DMS79 (cell line): ENCODE measurements at places on chromosomes 4 and X.

DNA sequence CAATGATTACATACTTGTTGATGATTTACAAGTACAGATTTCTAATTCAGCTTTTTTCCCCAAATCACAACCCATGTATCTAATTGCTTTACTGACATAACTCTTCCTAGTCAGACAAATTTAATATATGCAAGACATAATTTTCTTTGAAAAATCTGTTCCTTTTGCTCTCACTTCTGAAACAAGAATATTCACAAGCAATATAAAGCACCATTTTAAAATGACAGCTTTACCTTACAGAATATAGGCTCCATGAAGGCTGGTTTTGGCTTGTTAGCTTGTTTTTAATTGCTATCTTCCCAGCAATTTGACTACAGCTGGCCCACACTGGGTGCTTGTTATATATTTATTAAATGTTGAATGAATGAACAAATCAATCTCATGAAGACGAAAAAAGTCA lies 24.5 kb downstream of the GPM6A start:
- DNase-seq, result no peak

DNA sequence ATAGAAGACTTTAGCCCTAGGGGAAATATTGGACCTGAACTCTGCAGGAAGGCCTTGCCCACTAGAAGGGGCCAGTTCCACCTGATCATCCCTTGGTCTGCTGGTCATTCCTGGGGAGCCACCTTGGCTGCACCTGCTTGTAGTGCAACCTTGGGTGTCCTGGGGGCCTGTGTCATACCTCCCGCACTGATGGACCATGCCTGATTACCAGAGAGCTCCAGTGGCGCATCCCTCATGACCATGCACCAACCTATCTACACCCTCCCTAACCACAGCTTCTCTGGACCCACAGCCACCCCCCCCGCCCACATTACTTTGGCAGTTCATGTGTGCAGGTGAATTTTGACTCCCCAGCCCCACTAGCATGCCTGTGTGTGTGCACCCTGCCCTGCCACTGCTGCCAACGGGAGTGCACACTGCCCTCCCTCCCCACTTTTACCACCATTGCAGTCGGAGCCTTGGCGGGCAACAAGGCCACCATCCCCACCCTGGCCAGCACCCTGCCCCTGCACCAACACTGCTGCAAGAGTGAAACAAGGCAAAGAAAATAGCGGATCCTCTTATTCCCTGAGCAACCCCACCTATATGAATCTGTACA lies 208.1 kb downstream of the FAM47B start:
- DNase-seq, result no peak

DNA sequence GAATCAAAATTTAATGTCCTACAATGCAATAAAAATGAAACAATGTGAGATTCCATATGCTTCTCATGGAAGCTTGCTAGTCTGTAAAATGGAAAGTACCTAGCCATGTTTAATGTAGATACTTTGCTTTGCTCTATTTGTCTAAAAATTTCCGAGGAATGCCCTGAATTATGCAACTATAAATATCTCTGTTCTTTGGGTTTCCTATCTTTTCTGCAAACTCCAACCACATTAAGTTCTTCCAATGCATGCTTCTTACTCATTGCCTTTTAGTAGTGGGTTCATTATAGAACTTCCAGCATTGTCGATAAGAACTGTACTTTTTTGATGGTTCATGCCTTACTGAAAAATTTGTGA lies 178.3 kb downstream of the RASL11B start:
- DNase-seq, result no peak

- no peak for DNase-seq
These were observed 221.2 kb downstream of the KLHL13 start for GRCh38 chrX:117895418-117895817.

GRCh38 chrX:19611636-19612376 lies 96.5 kb upstream of the MAP3K15 start:
- no peak for DNase-seq

DNA sequence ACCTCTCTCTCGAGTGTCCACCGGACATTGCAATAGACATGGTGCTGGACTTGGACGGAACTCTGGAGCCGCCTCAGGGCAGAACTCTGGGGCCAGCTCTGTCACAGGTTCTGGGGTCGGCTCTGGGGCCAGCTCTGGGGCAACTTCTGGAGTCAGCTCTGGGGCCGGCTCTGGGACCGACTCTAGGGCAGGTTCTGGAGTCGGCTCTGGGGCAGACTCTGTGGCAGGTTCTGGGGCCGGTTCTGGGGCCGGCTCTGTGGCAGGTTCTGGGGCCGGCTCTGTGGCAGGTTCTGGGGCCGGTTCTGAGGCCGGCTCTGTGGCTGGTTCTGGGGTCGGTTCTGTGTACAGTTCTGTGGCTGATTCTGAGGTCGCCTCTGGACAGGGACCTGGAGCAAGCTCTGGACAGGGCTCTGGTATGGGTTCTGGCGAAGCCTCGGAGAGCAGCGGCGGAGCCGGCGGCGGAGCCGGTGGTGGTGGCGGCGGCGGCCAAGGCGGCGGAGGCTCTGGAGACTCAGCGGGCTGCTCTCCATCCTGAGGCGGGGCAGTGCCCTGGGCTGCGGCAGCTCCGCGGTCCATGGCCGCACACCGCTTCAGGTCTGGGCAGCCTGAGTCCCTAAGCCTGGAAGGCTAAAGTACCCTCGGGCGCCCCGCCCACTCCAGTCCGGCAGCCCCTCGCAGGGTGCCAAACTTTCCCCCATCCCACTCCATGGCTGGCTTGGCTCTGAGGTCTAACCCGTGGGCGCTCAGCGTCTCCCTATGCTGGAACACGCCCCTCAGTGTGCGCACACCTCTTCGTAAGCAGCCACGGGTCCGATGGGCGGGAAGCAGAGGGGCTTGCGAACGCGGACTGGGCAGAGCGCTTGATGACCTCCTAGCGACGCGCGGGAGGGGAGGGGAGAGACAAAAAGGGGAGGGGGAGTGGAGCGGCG lies at the start of gene DGKK:
DGKK (minus strand) TSS at position 723 of the 929 bp plus-strand sequence; CDS start at position 576, 147 bp downstream.
- DNase-seq, result no peak

DNA sequence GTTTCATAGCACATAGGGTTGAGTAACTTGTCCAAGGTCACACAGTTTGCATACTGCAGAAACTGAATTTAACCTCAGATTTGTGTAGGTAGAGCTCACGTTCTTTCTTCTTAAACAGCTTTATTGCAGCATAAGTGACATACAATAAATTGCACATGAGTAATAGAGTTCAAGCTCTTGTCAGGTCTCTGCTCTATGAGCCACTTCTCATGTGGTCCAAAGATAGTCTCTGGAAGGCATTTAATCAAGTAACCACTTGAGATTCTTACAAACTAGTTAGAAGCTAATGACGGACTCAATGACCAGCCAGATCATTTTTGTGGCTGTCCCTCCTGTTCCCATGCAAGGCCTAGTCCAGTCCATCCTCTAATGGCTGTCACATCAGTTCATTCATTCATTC lies 68.9 kb downstream of the MAOB start:
- DNase-seq, result no peak

DNA sequence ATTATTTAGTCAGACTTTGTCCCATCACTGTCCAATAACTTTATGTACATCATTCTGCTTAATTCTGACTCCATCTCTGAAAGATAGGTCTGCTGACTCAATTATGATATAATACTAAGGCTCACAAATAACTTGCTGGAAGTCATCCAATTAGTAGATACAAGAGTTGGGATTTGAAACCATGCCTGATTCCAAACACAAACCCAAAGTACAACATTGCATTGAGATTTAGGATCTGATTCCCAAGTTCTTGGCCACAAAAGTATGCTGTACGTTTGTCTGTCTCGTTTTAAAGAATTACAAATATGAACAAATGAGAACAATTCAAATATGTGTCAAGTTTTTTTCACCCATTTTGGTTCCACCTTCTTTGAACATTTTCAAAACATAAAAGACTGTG lies 108.8 kb downstream of the AMELX start:
- no peak for DNase-seq

DNA sequence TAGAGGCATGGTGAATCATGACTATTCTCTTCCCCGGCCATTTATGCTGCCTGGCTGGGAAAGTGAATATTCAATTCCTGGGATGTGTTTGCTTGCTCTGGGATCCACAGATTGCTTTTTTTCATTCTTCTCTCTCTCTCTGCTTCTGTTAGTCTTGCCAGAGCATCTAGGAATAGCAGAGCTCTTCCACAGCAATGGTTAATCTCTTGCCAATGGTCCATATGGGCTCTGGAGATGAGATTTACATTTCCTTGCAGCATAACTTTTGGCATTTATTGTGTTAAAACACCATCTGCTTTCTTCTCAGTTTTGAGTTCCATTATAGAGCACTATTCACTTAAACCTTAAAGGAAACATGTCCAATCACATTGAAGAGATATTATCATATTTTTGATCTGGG lies 59.2 kb upstream of the GUCY1A1 start:
- DNase-seq, result no peak

DNA sequence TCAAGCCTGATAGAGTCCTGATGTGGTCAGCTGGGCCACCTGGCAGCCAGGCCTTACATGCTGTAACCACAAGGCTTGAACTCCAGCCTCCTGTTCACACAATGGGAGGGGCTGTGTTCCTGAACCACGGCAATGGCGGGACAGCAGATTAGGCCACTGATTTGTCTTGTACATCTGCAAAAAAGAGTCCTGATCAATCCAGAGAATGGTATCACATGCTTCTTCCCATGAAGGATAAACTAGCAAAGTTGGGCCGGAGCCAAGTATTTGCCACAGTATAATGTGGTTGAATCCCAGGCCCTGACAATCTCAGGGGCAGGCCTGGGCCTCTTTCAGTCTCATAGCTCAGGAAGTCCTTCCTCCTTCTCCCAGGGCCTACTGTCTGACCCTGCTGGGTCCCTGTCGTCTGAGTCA lies 2182.5 kb upstream of the AGA start:
- no peak for DNase-seq

GRCh38 chrX:41932885-41933284 lies 9.5 kb upstream of the CASK start:
- no peak for DNase-seq

- DNase-seq, result peak; percentile 6
These were observed 39.9 kb downstream of the FAM149A start for GRCh38 chr4:186144198-186144945.

GRCh38 chr4:174408841-174409552 lies 113.3 kb downstream of the HPGD start:
- DNase-seq, result no peak

- DNase-seq, result no peak
These were observed 58.4 kb downstream of the SEPSECS start for GRCh38 chr4:25101836-25102235.

DNA sequence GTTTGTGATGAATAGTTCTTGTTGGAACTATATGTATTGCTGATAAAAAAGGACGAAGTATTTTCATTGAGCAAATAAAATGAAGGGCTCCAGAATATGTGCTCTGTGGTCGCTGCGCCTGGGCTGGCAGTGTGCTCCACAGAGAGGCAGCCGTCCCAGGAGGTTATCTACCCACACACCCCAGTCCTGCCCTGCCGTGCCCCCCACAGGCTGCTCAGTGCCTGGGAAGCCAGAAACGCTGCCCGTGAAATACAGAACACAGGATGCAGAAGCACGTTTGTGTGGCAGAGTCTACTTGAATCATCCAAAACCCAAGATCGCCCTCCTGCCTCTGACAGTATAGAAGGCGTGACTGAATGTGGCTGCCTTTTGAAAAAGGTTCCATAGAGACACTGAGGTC lies 1.4 kb downstream of the CLDN22 start:
- no peak for DNase-seq

- DNase-seq, result no peak
These were observed 1391.2 kb downstream of the STIM2 start for GRCh38 chr4:28251831-28252230.

DNA sequence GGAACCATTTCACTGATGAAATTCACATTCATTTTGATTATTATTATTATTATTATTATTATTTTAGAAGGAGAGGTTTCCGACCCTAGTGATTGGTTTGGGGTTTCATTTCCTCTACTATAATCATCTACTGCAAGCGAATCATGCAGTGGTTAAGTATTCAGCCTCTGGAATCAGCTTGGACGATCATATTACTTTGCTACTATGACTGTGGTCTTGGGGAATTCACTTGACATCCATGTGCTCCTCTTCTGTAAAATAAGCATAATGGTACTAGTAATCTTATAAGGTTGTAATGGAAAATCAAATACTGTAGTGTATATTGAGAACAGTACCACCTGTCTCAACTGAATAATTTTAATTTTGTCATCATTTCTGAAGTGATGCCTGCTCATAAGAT lies 132.1 kb upstream of the SLC4A4 start:
- no peak for DNase-seq

- no peak for DNase-seq
These were observed 193.6 kb upstream of the BANK1 start for GRCh38 chr4:101596781-101597552.

GRCh38 chrX:42725196-42725595 lies 52.8 kb downstream of the PPP1R2C start:
- DNase-seq, result no peak

DNA sequence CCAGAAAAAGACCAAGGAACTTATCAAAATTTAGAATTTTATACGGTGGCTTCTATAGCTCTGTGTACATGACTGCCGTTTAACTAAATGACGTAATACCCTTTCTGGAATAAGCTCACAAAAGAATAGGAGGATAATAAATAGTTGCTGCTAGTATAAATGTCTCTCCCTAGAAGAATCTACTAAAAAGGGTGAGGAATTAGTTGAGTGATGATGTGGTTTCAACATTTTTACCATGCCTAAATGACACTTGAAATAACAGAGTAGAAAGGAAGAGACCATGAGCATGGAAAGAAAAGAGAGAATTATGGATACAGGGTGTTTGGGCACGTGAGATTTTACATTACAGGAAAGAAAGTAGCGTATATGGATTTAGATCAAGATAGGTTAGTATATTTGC lies 231.1 kb downstream of the ARAP2 start:
- no peak for DNase-seq

- DNase-seq, result no peak
These were observed 395.2 kb downstream of the SPOCK3 start for GRCh38 chr4:166838975-166839614.

- no peak for DNase-seq
These were observed 19.9 kb downstream of the DCHS2 start for GRCh38 chr4:154471526-154472331.

GRCh38 chr4:110823251-110823650 lies 200.4 kb upstream of the PITX2 start:
- no peak for DNase-seq

GRCh38 chr4:100417565-100417964 lies 100.3 kb downstream of the EMCN start:
- no peak for DNase-seq

DNA sequence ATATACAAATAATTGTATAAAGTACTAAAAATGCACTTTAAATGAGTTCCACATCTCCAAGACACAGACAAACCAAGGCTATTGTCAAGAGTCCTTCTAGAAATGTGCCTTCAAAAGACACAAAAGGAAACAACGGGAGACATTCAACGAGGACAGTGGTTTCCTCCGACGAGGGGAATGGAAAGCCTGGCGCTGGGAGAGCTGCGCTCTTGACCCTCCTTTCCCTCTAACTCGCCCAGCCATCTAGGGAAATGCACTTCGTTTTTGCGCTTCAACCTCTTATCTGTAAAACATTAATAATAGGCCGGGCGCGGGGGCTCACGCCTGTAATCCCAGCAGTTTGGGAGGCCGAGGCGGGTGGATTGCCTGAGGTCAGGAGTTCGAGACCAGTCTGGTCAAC lies 37.0 kb downstream of the ZFP42 start:
- no peak for DNase-seq
